ENCODE measurements at places on chromosomes 12 and 14.

DNA sequence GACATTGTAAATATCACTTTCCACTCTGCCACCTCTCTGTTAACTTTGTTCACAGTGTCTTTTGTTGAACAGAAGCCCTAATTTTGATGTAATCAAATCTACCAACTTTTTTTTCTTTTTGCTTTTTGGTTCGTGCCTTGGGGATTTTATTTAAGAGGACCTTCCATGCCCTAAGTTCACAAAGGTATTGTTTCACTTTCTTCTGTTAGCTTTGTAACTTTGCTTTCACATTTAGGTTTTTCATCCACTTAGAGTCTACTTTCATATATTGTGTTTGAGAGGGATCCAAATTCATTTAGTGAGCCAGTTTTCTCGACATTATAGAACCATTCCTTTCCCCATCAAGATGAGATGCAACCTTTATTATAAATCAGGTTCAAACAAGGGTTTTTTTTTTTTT lies 275.7 kb upstream of the CRY1 start:
- DNase-seq = no peak

- DNase-seq = no peak
Measured at GRCh38 chr14:94571950-94572349, 9.3 kb upstream of the SERPINA5 start.

- DNase-seq = no peak
Measured at GRCh38 chr12:110277530-110278254, 3.4 kb upstream of the ATP2A2 start.

DNA sequence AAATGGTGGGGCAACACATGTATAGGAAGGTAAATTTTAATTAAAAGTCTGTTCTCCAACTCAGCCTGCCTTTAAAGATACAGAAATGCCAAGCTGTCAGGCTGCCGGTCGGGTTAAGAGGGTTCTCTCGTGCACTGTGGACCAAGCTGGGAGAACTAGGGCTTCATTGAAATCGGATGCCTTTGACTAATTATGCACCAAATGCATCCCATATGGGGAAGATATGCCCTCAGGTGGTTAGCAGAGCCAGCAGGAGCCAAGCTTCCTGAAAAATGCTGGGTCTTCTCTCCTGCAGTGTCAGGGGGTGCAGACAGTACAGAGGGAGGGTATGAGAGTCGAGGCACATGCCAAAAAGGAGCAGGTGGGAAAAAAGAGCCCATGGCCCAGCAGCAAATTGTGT lies 236.1 kb downstream of the CACNA1C start:
- DNase-seq = no peak

DNA sequence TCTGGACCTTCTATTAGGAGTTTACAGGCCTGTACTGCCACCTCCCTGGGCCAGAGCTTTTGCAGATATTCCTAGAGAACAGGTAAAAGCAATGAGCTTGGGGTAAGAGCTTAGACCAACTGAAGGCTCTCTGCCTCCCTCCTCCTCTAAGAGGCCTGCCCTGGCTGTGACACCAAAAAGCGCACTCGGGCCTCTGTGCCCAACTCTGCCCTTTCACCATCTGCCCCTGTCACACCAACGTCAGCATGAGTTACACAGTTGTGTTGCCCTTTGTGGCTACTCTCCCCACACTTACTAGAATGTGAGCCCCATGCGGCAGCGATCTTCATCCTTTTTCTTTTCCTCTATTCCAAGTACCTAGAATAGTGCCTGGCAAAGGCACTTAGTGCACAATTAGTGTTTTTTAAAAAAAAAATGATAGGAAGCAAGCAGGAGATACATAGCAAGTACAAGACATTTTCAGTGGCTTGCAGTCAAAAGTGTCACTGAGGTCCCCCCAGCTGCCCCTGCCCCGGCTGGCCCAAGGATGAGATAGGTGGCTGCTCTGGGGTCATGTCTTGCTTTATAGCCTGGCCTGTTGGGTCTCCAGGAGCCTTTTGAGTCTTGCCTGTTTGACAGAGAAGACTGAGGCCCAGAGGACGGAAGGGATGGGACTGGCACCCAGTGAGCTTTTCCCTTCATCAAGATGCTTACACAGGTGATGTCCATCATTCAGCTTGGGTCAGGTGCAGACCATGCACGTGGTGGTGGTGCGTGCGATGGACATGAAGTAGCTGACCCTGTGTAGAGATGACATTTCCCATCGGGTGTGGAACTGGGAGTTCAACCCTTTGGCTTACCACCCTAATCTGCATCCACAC lies 12.5 kb downstream of the CKB start:
- no peak for DNase-seq

- DNase-seq = no peak
Measured at GRCh38 chr14:54377501-54377900, 19.3 kb upstream of the CDKN3 start.

DNA sequence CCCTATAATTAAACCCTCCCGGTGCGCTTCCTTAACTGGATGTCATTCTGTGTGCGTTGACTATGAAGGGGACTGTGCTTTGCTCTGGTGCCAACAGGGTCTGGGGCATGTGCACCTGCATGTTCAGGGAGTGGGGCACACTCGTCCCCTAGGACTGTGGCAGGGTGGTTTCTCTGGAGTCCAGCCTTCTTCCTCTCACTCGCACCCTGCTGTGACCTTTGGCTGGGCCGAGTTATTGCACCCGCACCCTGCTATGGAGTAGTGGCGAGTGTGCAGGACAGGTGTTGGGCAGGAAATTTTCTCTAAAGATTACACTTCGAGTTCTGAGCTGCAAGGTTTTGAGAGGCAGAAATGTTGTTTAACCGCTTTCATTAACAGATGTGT lies 138.9 kb downstream of the PLXNC1 start:
- no peak for DNase-seq

DNA sequence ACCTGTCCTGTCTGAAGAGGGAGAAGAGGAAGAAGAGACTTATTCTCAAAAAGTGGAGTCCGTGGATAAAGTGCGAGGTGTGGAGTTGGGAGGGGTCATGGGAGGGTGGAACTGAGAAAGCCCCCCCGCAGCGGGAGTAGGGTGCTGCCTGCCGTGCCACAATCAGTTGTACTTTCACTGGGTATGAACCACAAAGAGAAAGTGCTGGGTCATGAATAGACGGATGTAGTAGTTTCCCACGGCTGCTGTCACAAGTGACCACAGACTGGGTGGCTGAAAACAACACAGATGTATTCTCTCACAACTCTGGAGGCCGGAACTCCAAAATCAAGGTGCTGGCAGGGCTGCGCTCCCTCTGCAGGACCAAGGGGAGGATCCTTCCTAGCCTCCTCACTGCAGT lies 5.5 kb downstream of the DNAH10 start:
- DNase-seq = no peak

GRCh38 chr14:75822522-75823141 lies 159.2 kb downstream of the TGFB3 start:
- no peak for DNase-seq

DNA sequence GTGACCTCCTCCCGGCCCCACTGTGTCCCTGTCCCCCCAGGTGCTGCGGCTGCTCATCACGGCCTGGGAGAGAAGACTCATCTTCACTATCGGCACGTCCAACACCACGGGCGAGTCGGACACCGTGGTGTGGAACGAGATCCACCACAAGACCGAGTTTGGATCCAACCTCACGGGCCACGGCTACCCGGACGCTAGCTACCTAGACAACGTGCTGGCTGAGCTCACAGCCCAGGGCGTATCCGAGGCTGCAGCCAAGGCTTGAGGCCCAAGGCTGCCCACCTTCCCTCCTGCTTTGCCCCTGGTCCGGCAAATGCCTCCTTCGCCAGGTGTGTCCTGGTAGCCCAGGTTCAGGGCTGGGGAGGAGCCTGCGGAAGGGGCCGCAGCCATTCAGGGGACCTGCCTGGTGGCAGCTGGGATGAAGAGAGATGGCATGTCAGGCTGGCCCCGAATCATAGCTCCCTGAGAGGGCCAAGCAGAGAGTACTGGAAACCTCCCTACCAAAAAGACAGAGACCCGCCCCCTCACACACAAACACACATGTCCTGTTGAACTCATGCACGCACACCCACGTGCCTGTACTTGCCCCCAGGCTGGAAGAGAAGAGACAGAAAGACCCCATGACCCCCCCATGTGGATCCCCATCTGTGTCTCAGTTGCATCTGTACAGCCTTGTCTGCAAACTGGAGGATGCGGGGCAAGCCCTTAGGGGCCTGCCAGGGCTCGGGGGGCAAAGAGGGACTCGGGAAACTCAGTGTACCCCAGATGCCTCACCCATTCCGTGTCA lies 38.7 kb downstream of the RASAL1 start:
- DNase-seq = no peak

- no peak for DNase-seq
Measured at GRCh38 chr12:118299791-118300460, 72.8 kb downstream of the TAOK3 start.

GRCh38 chr12:25152055-25152454 lies 42.9 kb downstream of the DNAI7 start:
- no peak for DNase-seq
